ENCODE measurements at places on chromosomes 3 and 15.

DNA sequence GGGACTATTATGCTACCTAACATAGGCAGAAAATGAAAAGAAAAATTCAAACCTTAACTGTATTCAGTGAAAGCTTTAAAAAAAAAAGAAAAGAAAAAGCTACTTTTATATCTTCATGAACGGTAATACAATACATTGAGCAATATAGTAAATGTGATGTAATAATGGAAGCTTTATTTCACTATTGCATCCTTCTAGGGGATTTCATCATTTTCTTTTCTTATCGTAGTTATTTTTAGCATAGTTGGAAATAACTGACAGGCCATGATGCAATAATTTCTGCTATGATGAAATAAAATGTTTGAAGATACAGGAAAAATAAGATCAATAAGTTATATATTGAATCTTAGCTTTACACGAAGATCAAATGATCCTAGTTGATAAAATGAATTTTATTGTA lies 40.3 kb upstream of the ZCWPW2 start:
- no peak for DNase-seq

- no peak for DNase-seq
Observed at GRCh38 chr3:44890852-44891251, 16.4 kb downstream of the TGM4 start.

GRCh38 chr3:146712806-146713205 lies 107.7 kb upstream of the PLSCR5 start:
- DNase-seq, result no peak

DNA sequence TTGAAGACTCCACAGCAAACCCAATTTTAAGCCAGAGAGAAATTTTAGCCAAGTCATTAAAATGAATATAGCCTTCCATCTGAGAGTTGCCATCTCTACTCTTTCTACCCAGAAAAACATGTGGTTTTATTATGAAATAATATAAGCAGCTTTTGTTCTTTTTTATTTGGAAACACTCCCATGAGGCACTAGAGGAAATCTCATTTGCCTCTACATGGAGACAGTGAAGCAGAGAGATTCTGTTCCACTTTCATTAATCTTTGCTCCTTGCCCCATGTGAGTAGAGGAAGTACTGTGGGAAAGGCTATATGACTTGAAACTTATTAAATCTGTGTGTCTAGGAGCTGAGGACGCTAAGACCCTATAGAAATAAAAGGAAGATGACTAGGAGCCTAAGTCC lies 111.1 kb downstream of the P3H2 start:
- no peak for DNase-seq

GRCh38 chr15:42073418-42073817 lies 20.9 kb downstream of the PLA2G4D start:
- DNase-seq, result no peak

DNA sequence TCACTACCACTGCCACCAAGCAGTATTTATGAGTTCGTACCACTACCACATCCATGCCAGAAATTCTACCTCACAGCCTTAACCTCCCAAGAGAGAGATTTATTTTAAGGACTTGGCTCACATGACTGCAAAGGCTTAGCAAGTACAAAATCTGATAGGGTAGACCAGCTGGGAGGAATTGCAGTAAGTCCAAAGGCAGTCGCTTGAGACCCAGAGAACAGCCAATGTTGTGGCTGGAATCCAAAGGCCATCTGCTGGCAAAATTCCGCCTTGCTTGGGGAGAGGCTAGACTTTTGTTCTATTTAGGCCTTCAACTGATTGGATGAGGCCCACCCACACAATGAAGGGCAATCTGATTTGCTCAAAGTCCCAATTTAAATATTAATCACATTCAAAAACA lies 101.4 kb upstream of the STT3B start:
- DNase-seq, result no peak

DNA sequence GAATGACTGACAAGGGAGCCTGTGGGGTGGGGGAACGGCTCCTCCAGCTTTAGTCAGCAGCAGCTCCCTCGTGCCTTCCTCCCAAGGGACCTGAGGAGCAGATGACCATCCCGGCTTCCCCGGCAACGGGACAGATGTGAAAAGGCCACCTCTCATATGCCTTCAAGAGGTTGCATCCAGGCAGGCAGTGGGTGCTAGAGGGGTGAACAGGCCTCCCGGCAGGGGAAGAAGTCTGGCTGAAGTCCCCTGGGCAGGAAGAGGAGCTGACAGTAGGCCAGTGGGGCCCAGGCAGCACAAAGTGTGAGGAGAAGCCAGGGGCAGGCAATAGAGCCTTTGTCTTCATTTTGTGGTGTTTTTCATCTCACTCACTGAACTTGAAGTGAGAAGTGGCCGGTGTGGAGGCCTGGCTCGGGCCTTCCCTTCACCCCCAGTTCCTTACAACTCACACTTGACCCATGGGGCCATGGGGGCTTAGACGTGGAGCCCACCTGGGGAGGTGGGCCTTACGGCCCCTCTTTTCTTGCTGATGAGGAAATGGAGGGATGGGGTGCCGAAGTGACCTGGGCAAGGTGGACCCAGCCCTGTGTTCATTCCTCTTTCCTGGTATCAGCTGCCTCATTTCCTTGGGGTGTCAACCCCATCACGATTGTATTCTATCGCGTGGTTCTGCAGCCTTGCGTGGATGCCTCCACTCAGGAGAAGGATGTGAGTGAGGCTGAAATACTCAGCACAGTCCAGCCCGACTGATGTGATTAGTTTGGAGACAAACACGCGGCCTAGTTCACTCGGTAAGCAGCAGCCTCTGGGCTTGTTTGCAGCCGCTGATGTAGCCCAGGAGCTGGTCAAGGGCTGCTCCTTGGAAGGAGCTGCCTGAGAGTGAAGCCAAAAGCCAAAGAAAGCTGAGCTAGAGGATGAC lies 115.5 kb upstream of the ALDH1A3 start:
- no peak for DNase-seq

GRCh38 chr3:58433400-58434167 lies at the start of gene PDHB:
Gene PDHB, minus strand, starts transcription at chr3:58433832. Its CDS starts 23 bp downstream, at chr3:58433809.
- DNase-seq, result peak; percentile 39

GRCh38 chr15:55344206-55344605 lies 25.2 kb downstream of the PIGB start:
- DNase-seq, result no peak

- no peak for DNase-seq
Observed at GRCh38 chr15:77853008-77853328, 220.3 kb upstream of the LINGO1 start.

Measured in glomerular endothelial cell (primary cell).